ENCODE measurements at places on chromosomes 13 and 19.

DNA sequence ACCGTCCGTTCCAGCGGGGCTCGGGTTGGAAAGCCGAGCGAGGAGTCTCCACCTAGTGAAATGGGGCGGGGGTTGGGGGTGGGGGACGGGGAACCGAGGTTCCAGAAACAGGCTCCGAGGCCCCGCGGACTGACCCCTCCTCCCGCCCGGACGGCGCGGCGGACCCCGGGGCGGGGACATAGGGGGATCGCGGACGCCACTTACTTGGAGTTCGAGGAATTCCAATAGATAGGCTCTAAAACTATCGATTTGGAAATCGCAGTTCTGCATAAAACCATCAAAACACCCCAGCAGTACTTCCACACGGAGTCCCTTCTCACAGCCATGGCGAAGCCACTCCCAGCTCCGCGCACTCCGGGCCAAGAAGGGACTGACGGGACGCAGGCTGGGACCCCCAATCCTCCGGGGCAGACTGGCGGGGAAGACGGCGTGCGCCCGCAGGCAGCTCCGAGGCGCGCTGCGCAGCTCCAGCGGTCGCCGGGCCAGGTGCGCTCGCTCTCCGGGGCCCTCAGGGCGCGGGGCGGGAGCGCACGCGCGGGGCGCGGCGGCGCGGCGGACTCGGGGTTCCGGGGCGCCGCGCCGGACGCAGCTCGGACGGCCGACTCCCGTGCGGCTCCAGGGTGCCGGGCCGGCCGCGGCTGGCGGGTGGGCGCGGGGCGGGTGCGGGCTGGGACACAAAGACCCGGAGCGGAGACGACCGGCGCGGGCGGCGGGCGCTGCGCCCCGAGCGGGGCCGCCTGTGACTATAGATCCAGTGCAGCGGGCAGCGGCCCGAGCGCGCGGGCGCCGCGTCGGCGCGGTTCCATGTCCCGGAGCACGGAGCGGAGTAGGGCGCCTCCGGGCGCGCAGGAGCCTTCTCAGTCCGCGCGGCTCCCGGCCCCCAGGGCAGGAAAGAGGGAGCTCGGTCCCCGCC is 567 bp downstream of the EFNB2 start:
- no peak for DNase-seq

GRCh38 chr13:78426183-78426582 is 177.2 kb downstream of the POU4F1 start:
- no peak for DNase-seq

GRCh38 chr19:6058518-6059201 is 51.6 kb downstream of the RFX2 start:
- DNase-seq = no peak

DNA sequence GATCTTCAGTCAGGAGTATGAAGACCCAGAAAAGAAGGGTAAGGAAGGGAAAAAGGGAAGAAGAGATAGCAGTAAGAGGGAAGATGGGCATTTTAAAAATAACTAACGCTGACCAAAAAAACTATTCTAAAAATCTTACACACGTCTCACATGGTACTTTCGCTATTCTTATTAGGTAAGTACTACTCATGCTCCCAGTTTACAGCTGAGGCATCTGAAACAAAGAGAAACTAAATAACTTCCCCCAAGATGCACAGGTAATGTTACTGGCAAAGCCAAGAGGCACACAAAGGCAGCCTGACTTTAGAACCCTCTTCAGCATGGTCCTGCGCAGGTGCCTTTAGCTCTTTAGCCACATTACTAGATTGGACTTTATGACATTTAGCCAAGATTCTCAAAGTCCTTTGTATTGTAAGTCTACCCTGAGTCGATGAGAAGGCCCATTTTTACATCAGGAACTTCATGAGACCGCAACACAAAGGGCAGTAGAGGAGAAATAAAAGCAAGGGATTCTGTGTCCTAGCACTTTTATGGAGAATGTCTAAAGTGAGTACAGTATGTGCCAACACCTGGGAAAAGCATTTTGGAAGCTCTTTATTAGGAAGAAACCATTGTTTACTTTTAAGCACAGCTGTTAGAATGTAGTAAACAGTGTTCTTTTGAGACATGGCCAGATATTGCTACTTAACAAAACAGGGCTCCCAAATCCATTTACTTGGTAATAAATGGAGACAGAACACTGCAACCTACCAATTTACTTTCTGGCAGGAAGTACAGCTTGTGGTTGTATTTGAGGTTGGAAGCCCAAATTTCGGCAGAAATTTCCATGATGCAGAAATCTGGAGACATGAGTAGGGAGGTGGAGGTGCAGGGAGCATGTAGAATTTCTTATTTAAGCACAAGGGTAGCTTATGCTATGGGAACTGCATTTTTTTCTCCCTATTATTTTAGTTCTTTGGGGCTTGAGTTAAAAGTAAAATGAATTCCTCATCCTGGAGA is 250.7 kb downstream of the KCTD12 start:
- DNase-seq = no peak

DNA sequence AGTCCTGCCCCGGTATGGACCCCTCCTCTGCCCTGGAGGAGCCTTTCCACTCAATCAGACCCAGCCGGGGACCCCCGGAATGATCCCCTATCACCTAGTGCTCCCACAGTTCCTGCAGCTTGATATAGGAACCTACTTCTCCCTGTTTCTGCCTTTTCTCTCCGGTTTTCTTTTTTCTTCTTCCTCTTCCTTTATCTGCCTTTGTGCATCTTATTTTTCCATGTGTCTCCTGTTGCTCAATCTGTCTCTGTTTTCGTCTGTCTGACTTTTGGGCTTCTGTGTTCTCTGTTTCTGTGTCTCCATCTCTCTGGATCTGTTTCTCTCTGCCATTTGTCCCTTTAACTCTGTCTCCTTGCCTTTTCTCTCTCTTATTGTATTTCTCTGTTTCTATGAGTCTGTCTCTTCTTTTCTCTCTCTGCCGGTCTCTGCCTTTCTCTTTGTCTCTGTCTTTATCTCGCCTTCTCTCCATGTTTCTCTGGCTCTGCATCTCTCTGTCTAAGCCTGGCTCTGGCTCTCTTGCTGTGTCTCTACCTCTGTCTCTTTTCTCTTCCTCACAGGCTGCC is 10.0 kb downstream of the MEGF8 start:
- no peak for DNase-seq

DNA sequence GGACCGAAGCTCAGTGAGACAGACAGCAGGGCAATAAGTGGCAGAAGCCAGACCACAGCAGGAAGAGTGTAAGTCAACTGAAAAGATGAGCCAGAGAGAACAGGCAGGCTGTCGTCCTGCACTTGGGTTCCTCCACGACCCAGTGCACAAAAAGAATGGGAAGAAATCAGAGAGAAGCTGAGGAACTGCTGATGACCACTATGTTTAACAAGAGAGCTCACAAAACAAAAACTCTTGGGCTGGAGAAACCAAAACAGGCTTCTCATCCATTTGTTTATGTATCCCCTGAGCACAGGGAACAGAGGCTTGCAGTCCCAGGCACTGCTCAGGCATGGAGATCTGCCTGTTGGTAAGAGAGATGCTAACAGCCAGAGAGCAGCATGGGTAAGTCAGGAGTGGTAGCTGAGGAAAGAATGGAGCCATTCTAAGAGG is 14.0 kb downstream of the AKAP8L start:
- peak; percentile 81 for DNase-seq

DNA sequence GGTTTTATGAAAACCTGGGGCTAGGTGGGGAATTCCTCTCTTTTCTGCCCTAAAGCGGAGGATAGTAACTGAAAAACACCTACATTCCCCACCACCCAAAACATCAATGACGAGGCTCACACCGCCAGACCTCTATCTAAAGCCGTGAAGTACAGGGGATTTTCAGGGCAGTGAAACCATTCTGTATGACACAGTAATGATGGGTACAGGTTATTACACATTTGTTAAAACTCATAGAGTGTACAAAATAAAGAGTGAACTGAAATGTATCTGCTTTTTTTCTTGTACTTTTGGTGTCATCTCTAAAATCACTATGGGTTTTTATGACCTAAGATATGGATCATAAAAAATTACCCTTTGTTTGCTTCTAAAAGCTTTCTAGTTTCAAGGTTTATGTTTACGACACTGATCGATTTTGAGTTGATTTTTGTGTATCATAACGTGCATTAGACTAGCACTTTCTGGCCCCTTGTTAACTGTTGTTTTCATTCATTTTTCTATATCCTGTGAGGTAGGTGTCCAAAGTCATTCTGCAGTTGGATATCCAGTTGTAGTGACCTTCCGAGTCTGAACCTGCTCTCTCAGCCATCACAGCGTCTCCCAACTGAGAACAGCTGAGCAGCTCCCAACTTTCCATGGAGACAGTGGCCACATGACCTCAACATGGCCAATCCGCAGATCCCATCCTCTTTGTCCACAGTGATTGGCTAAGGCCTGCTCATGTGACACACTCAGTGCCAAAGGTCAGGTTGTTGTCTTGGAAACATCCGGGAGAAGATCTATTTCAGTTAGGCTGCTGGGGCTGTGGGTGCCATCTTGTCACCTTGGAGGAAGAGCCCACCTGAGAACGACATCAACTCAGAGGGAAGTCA is 10.3 kb downstream of the MBD3L2B start:
- DNase-seq = no peak

- no peak for DNase-seq
These were observed 34.9 kb downstream of the DNAJC15 start for GRCh38 chr13:43058318-43058674.

GRCh38 chr13:105159841-105160240 is 1375.6 kb downstream of the EFNB2 start:
- no peak for DNase-seq

- DNase-seq = no peak
These were observed 139.0 kb downstream of the SOX1 start for GRCh38 chr13:112205990-112206389.

DNA sequence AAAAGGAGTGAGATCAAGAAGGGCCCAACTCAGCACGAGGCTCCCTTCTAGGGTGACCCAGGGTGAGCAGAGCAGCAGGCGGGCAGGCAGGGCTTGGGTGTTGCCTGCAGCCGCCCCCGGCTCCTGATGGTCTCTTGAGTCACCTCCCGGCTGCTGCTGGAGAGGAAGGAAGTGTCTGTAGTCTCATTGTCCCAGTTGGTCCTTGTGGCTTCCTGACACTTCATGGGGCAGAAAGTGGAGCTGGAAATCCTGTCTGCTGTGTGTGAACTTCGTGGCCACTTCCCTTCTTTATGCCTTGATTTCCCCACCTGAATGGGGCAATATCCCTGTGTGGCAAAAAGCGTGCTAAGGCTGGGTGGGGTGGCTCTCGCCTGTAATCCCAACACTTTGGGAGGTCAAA is 2.5 kb downstream of the MAP1S start:
- peak; percentile 50 for DNase-seq

DNA sequence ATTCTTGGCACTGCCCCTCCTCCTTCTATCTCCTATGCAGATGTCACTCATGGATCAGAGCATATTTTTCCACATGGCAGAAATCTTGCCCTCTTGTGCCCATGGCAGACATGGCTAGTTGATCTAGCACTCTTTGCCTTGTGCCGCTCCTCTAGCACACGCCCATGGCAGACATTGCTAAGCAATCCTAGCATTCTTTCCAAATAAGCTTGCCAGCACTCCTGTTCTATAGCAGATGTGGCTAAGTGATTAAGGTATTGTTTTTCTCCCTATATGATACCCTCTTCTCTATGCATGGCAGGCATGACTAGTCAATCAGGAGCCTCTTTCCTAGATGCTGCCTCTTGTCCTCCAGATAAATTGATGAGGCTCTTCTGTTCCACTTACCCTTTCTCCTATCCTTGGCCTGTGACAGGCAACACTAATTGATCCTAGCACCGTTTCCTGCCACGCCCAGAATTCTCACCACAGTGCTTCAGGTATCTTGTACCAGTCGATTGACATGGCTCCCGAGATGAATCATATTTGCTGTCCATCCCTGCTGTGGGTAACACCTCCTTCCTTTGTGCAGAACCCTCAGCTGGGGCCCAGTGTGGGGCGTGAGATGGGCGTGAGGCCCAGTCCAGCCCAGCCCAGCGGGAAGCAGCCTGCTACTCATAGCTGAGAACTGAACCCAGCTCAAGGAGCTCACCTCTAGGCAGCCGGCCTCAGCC is 26.9 kb downstream of the TMED1 start:
- DNase-seq = no peak

- DNase-seq = no peak
These were observed 5.2 kb upstream of the KBTBD7 start for GRCh38 chr13:41199526-41199925.

GRCh38 chr13:43021926-43022670 is 1.3 kb upstream of the DNAJC15 start:
- no peak for DNase-seq
